ENCODE measurements at places on chromosomes 7 and 10.
A peak's percentile ranks its signal among the peaks of the same experiment; 100 is the strongest.

DNA sequence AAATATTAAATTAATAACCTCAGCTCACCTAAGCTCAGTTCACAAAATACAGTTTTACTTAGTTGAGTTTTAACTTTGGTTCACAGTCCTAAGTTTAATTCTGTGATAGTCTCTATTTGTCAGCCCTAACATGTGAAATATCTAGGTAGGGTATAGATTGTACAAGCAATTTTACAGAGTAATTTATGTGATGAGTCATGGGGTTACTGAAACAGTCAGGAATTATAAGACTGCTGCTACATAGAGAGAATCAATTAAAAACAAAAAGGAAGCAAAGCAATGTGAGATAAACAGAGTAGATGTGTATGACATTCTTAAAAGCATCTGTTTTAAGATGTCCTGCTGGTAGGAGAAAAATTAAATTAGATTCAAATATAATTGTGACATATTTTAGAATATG lies 1018.2 kb upstream of the KCND2 start:
- no peak for DNase-seq

GRCh38 chr7:16891338-16891737 lies 9.6 kb upstream of the AGR3 start:
- no peak for DNase-seq

DNA sequence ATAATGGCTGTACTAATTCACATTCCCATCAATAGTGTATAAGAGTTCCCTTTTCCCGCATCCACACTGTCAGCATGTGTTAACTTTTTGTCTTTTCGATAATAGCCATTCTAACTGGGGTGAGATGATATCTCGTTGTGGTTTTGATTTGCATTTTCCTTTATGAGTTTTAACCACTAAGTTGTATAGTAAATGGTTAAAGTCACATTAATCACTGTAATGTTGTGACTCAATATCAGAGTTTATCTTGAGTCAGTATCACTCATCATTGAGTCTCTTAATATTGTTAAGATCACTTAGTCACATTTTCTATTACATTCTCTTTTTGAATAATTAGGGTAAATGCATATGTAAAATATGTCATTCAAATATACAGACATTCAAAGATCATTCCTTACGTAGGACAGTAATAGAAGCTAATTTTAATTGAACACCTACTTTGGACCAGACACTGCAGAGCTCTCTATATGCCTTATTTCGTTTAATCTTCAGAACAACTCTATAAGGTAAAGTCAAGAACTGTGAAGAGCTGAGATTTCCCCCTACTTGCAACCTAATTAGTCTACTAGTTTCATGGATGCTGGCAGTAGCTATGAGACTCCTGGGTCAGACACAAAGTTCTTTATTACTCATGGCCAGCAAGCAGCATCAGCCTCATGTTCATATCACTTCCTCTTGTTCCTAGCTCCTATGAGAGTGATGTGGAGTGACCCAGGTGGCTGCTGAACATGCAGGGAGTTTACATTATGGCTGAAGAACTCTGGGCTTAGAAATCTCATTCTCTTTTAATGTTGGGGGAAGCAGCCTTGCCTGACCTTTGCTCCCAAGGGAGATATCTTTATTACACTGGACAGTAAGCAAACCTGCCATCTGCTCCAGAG lies 30.5 kb downstream of the CREB5 start:
- no peak for DNase-seq

GRCh38 chr7:128858380-128859231 lies 4.0 kb upstream of the ATP6V1F start:
- no peak for DNase-seq

DNA sequence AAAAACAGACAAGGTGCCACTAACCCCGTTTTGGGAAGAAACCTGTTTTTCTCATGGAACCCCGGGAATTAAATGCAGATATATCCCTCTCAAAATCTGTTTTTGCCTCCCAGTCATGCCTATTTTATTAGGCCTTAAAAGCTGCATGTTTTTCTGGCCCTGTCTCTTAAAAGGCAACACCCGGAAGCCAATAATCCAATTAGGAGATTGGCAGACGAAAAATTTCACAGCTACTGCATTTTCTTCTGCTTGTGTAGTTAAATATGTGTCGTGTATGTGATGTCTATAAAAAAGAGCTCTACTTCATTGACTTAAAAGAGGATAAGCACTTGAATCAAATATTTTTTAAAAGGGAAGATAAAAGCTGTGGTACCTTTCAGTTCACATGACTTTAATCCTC lies 31.9 kb upstream of the OPTN start:
- DNase-seq: no peak

GRCh38 chr10:66627156-66627555 lies 298.7 kb upstream of the LRRTM3 start:
- no peak for DNase-seq

GRCh38 chr10:11209830-11210181 lies 192.1 kb downstream of the CELF2 start:
- DNase-seq: peak; percentile 49

- no peak for DNase-seq
Measured at GRCh38 chr10:125300937-125301336, 140.6 kb upstream of the CTBP2 start.

DNA sequence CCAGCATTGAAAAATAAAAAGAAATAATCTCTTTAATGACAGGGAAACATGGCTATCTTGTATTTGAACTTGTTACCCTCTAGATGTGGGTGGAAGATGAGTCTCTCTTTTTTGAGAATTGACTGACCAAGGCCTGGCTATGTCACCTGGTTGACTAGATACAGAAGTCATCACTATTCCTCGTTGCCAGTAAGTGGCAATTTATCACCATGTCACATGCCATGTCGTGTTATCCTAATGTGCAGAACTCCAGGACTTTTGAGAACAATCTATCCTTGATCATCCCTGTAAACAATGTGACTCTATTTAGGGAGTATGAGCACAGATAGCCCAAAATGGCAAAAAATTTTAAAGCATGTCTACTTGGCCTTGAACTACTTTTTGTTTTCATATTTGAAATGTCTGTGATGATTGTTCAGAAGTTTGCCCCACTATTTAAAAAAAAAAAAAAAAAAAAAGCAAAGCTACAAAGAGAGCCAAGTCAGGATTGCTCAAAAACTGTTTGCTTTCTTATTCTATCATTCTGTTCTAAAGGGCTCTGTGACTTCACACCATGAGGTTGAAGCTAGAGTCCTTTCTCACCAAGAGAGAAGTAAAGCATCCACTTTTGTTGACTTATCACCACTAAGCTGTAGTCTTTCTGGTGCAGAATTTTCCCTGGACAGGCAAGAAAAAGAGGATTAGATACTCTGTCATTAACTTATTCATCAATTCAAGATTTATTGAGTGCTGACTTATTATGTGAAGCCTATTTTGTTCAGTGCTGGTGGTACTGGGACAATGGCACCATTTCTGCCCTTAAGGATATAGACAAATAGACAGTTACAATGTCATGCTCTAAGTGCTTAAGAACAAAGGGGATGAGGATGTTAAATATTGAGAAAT lies 10.4 kb upstream of the WIPF3 start:
- no peak for DNase-seq

DNA sequence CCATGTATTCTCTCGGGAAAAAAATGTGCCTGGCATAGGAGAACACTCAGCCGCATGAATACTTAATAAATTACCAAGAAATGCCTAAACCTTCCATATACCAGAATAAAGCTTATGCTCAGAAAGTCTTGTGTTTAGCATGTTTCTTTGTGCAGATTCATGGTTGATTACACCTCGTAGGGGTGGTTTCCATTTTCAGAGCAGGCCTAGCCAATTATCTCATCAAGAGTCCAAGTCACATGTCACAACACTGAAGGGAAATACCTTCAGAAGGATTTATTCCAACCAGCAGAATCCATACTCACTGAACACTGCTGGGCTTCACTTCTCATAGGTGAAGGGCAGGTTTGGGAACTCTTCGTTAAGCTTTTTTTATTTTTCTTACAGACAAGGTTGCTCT lies 539.7 kb downstream of the PLXDC2 start:
- DNase-seq: no peak

- no peak for DNase-seq
Measured at GRCh38 chr7:151178236-151178635, 8.8 kb downstream of the ASB10 start.

GRCh38 chr10:129718548-129719414 lies 245.3 kb downstream of the EBF3 start:
- DNase-seq: peak; percentile 17

GRCh38 chr10:10869592-10869991 lies 148.1 kb upstream of the CELF2 start:
- no peak for DNase-seq

DNA sequence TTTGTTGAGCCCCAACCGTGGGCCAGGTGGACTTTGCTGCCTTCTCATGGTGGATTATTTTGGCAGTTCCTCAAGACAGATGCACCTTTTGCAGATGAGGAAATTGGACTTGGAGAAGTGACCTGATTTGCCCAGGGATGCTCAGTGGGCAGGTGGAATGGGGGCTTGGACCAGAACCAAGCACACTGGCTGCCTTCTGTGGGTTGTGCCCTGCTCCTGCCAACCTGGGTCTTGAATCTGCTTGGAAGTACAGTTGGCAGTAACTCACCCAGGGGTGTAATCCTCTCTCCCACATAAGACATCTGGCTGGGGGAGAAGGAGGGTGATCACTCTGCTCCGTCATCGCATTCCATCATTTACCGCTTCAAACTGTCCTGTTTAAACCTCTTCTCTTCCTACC lies 110.5 kb upstream of the GPR26 start:
- no peak for DNase-seq

DNA sequence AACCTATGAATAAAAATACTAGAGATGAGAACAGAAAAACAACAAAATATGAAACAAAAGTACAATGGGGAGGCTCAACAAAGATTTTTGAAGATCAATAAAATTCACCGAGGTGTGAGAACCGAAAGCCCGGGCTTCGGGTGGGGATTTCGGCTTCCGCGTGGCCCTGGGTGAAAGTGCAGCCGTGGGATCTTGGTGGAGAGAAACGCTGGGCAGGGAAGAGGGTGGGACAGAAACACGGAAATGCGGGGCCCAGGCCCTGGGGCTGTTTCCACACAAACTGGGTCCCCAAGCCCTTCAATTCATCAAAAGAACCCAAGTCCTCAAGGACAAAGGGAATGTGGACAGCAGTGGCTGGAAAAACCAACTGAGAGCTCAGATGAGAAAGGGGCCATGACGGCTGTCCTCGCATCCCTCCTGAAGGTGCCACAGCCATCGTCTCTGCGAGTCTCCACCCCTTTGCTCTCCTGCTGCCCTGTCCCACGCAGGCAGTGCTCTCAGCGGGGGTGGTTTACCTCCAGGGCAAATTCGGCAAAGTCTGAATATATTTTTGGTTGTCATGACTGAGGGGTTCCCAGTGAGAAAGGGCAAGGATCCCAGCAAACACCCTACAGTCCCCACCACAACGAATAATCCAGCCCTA lies 19.7 kb downstream of the FOXL3 start:
- DNase-seq: peak; percentile 2

GRCh38 chr10:31383810-31384588 lies 65.0 kb downstream of the ZEB1 start:
- DNase-seq: no peak

GRCh38 chr7:2248984-2249694 lies 7.1 kb downstream of the NUDT1 start:
- peak; percentile 88 for DNase-seq

DNA sequence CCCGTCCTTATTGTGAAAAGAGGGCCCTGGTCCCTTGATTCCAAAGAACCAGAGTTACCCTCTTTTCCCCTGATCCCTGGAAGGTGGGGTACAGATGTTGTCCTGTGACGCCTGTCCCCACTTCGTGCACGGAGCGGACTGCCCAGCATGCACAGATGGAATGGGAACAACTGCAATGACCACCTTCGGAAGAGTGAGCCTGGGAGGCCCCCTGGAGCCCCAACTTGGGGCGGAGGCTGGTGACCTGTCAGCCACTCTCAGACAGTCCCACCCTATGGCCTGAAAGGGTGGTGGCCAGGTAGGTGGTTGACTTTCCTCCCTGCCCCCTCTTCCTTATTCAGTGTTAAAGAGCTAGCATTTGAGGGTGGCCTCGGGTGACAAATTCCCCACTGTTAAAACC lies 196.6 kb upstream of the GALNT17 start:
- DNase-seq: no peak

DNA sequence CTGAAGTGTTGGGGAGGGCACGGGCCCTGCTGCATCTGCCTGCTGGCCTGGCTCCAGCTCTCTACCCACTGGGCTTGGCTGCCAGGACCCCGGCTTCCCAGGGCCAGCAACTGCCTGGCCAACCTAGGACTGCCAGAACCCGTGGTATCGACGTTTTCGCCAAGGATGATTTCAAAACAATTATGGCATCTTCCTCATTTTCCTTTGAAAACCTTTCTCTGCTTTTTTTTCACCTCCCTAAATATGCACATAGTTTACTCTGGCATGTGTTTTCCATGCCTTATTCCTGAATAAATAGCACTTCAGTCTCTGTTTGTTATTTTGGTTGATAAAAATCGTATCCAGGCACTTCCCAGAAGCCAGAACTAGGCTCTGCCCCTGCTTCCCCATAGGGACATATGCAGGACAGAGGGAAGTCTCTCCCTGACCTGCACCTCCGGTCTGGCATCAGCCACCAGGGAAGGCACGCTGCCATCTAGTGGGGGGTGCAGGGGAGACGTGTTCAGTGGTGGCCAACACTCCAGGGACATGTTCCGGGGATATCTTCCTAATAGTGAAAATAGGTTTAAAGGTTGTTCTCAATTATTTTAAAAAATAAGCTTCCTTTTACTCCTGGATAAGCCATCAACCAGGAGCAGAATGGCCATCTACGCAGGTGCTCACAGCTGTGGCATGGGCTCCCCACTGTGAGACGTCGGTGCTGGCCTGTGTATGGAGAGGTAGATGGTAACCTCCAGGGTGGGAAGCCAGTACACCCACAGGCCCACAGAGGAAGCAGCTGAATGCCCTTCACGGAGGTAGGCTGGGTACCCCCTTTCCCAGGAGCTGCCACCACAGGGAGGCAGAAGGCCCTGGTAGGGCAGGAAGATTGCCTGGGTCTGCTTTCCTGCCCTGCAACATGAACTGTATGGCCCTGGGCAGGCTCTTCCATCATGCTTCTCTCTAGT lies 30.7 kb upstream of the ANTXRL start:
- DNase-seq: no peak

GRCh38 chr7:108204281-108204796 lies 74.2 kb upstream of the LAMB4 start:
- DNase-seq: no peak

GRCh38 chr10:21499701-21500577 lies 25.5 kb downstream of the SKIDA1 start:
- peak; percentile 73 for DNase-seq

GRCh38 chr10:52232561-52233350 lies 81.3 kb upstream of the DKK1 start:
- no peak for DNase-seq

DNA sequence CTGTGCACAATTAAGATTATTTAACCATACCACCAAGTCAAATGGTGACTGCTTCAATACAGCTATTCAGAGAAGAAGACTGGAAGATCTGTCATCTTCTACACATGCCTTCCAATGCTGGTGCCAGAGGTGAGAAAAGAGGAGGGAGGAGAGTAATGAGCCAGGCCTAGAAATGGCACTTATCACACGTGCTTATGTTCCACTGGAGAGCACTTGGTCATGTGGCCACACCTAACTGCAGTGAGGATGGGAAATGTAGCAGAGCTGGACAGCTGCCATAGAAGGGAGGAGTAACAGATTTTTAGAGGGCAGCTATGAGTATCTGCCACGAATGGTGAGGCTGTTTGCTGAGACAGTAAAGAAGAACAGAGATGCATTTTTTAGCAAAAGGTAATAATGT lies 77.1 kb downstream of the MPLKIP start:
- DNase-seq: peak; percentile 23

Data from right hindlimb (tissue), 1 donor.